Large intestine (tissue), 12 donors: ENCODE measurements at places on chromosomes 2 and 18. TPM values are rescaled to one million over a fixed set of nuclear protein-coding genes. Genes with fewer than 3 reads are reported as not detected.

DNA sequence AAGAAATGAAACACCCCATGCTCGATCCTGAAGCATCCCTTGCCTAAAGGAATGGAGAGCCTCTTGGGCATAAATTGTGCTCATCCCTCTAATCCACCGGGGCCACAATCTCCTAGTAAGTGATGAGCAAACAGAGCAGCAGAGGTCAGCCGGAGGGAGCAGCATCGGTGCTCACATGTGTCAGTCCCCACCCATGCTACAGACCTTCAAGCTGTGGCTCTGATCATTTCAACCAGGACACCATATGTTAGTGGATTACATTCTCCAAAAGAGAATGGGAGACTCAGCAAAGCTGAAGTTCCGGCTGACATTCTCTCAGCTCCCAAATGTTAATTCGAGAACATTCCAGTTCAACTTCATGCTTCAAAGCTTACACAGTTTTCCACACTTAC is 75.6 kb downstream of the AAK1 start:
- H3K27me3 ChIP-seq, result no peaks in the 10 kb centered on the region
- H3K36me3 ChIP-seq, result peaks cover 4% of the 10 kb centered on the region
- no peak for DNase-seq
- no peak overlapping the region for H3K4me3 ChIP-seq
- no peaks in the 10 kb centered on the region for H3K4me1 ChIP-seq

DNA sequence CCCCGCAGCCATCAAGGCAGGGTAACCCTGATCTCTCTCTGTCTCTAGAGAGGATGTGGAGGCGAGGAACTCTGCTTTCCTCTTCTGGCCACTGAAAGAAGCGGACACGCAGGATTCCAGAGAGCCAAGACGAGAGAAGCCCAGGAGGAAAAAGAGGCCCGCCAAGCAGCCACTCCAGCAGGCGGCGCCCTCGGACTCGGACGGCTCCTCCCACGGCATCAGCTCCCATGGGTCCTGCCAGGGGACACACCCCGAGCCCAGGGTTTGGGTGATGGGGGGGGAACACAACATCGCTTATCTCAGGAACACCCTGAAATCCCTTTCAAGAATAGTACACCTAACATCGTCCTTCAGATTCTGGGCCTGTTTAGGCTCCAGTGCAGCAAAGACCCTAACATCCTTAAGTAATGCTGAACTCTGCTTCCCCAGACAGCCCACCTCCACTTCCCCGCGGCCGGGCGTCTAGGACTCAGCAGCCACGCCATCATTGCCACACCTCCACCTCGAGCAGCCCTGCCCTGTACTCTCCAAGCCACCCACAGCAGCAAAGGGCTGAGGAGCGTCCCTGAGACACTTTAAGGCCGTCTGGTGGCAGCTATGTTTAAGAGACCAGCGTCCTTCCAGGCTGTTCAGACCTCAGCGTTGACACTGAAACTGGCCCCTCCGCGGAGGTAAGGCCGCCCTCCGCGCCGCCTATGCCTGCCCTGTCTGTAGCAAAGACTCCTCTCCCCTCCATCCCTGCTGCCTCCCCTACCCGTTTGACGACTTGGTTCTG is 34.3 kb upstream of the CNGA3 start:
- H3K27ac ChIP-seq, result no peak overlapping the region
- DNase-seq, result no peak
- no peak overlapping the region for H3K4me3 ChIP-seq
- peaks cover 29% of the 10 kb centered on the region for H3K27me3 ChIP-seq
- no peaks in the 10 kb centered on the region for H3K36me3 ChIP-seq

GRCh38 chr2:238238766-238239542 is 884 bp downstream of the HES6 start:
- H3K27me3 ChIP-seq, result peaks cover 29% of the 10 kb centered on the region
- H3K27ac ChIP-seq, result no peak overlapping the region
- no peaks in the 10 kb centered on the region for H3K36me3 ChIP-seq
- peaks cover 37% of the 10 kb centered on the region for H3K4me1 ChIP-seq
- DNase-seq, result peak; percentile 50

AOX1 gene
- 6.4 TPM for polyA plus RNA-seq

- H3K27me3 ChIP-seq, result peaks cover 2% of the 10 kb centered on the region
- no peak overlapping the region for H3K4me3 ChIP-seq
- no peak overlapping the region for H3K27ac ChIP-seq
- H3K36me3 ChIP-seq, result no peaks in the 10 kb centered on the region
- no peak for DNase-seq
Measured at GRCh38 chr2:10966056-10966455, 54.3 kb downstream of the KCNF1 start.

DNA sequence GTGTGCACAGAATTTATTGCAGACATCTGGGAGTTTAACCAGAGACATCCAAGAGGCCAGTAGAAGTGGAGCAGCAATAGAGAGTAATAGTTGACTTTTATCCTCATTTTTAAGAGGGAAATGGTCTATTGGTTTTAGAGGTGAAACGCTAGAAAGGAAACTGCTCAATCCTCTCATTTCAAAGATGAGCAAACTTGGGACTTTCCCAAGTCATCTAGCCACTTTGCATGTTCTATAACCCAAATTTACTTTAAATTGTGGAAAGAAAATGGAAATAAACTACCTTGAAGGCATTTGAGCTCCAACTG is 601.7 kb downstream of the ARHGAP15 start:
- no peaks in the 10 kb centered on the region for H3K4me1 ChIP-seq
- H3K36me3 ChIP-seq, result no peaks in the 10 kb centered on the region
- DNase-seq, result no peak
- H3K4me3 ChIP-seq, result no peak overlapping the region
- no peak overlapping the region for H3K27ac ChIP-seq

DNA sequence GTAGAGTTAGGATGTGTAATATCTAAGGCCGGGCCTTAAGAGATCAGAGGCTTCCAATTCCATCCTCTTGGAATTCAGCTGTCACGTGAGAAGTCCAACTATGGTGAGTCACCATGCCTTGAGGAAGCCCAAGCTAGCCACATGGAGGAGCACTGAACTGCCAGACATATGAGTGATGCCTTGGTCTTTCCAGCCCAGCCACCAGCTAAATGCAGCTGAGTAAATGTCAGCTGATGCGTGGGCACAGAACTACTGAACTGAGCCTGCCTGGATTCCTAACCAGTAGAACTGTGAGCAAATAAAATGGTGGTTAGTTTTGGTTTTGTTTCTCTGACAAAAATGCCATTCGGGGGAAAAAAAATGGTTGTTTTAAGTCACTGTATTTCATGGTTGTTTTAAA is 153.7 kb upstream of the SERTAD2 start:
- DNase-seq, result no peak
- no peaks in the 10 kb centered on the region for H3K36me3 ChIP-seq
- H3K27me3 ChIP-seq, result no peaks in the 10 kb centered on the region
- H3K4me3 ChIP-seq, result no peak overlapping the region
- H3K27ac ChIP-seq, result no peak overlapping the region
- no peaks in the 10 kb centered on the region for H3K4me1 ChIP-seq
